ENCODE measurements at places on chromosomes 1 and 21. TPM values are rescaled to one million over a fixed set of nuclear protein-coding genes. Genes with fewer than 3 reads are reported as not detected.

DNA sequence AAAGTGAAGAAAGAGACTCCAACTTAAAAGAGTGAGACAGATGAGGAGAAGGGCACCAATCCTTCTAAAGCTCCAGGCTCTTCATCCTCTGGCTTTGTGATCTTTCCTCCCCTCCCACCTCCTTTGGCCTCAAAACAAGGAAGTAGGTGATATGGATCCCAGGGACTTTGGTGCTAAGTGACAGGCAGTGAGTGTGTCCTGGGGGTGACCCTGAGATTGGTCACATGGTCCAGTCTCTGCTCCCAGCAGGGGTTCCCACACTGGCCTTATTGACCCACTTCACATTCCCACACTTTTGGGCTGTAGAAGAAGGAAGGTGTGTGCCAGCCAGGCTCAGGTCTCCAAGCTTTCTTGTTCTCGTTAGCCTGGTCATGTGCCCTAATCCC lies 401.2 kb upstream of the PROX1 start:
- no peaks in the 10 kb centered on the region for H3K36me3 ChIP-seq
- no peak overlapping the region for H3K4me3 ChIP-seq
- no peak overlapping the region for H3K27ac ChIP-seq
- H3K27me3 ChIP-seq = no peaks in the 10 kb centered on the region
- DNase-seq = no peak

Gene GRHL3
- total RNA-seq = not detected

DNA sequence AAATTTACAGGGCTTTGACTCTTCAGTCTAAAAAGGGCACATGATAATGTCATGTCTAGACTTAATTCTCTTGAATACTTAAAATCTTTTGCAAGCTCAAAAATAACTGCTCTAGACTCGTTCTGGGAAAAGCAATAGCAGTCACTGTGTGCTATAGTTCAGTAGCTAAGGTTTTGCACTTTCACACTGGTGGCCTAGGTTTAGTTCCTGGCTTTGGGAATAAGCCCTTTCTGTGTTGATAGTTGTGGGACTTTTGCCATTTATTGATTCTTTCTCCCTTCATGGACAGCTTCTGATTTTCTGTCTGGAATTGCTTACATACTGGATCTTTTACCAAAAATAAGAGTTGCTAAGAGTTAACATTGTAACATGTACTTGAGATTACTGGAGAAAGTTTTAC lies 151.2 kb downstream of the TRIM33 start:
- no peak overlapping the region for H3K4me3 ChIP-seq
- H3K27me3 ChIP-seq = no peaks in the 10 kb centered on the region
- H3K4me1 ChIP-seq = no peaks in the 10 kb centered on the region
- no peak for DNase-seq
- H3K36me3 ChIP-seq = no peaks in the 10 kb centered on the region

GRCh38 chr1:160776178-160776577 lies 19.8 kb upstream of the LY9 start:
- no peaks in the 10 kb centered on the region for H3K27me3 ChIP-seq
- DNase-seq = no peak
- no peaks in the 10 kb centered on the region for H3K36me3 ChIP-seq
- H3K4me3 ChIP-seq = no peak overlapping the region
- H3K4me1 ChIP-seq = peaks cover 17% of the 10 kb centered on the region

GRCh38 chr1:2642131-2642559 lies 9.3 kb upstream of the MMEL1 start:
- no peak for DNase-seq
- H3K27ac ChIP-seq = peak overlapping the region; percentile 69

DNA sequence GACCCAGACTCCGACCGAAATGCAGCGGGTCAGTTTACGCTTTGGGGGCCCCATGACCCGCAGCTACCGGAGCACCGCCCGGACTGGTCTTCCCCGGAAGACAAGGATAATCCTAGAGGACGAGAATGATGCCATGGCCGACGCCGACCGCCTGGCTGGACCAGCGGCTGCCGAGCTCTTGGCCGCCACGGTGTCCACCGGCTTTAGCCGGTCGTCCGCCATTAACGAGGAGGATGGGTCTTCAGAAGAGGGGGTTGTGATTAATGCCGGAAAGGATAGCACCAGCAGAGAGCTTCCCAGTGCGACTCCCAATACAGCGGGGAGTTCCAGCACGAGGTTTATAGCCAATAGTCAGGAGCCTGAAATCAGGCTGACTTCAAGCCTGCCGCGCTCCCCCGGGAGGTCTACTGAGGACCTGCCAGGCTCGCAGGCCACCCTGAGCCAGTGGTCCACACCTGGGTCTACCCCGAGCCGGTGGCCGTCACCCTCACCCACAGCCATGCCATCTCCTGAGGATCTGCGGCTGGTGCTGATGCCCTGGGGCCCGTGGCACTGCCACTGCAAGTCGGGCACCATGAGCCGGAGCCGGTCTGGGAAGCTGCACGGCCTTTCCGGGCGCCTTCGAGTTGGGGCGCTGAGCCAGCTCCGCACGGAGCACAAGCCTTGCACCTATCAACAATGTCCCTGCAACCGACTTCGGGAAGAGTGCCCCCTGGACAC lies 534 bp downstream of the C1orf56 start:
- H3K27ac ChIP-seq = peak overlapping the region; percentile 73
- DNase-seq = peak; percentile 67
- H3K4me1 ChIP-seq = peaks cover 55% of the 10 kb centered on the region
- H3K4me3 ChIP-seq = peak overlapping the region; percentile 84

- H3K36me3 ChIP-seq = no peaks in the 10 kb centered on the region
- no peaks in the 10 kb centered on the region for H3K4me1 ChIP-seq
- H3K27ac ChIP-seq = no peak overlapping the region
- H3K4me3 ChIP-seq = no peak overlapping the region
- DNase-seq = no peak
Measured at GRCh38 chr1:175725684-175726083, 17.7 kb downstream of the TNR start.

Gene SUSD4
- total RNA-seq = 13.0 TPM

Gene DIO1
- not detected for total RNA-seq

- DNase-seq = no peak
- H3K27ac ChIP-seq = no peak overlapping the region
- H3K4me1 ChIP-seq = peaks cover 15% of the 10 kb centered on the region
- H3K4me3 ChIP-seq = no peak overlapping the region
- no peaks in the 10 kb centered on the region for H3K27me3 ChIP-seq
Measured at GRCh38 chr1:228154670-228155571, 5.2 kb downstream of the GJC2 start.

GRCh38 chr1:158055854-158056253 lies 62.4 kb downstream of the KIRREL1 start:
- H3K4me3 ChIP-seq = no peak overlapping the region
- no peaks in the 10 kb centered on the region for H3K27me3 ChIP-seq
- H3K4me1 ChIP-seq = no peaks in the 10 kb centered on the region
- DNase-seq = no peak
- no peak overlapping the region for H3K27ac ChIP-seq

Gene RIMS3
- total RNA-seq = 1.1 TPM

GRCh38 chr1:186326009-186326408 lies 49.0 kb downstream of the TPR start:
- H3K4me3 ChIP-seq = no peak overlapping the region
- DNase-seq = no peak
- H3K36me3 ChIP-seq = peaks cover 82% of the 10 kb centered on the region

Gene ZMYND12
- 0.70 TPM for total RNA-seq

Gene CR1
- total RNA-seq = 2.8 TPM

- no peak overlapping the region for H3K27ac ChIP-seq
- no peaks in the 10 kb centered on the region for H3K4me1 ChIP-seq
- no peak overlapping the region for H3K4me3 ChIP-seq
- H3K27me3 ChIP-seq = no peaks in the 10 kb centered on the region
Measured at GRCh38 chr1:216757110-216757509, 33.9 kb upstream of the ESRRG start.

GRCh38 chr21:45126204-45126626 lies 51.8 kb downstream of the ADARB1 start:
- H3K4me1 ChIP-seq = peaks cover 7% of the 10 kb centered on the region
- no peak for DNase-seq
- H3K27ac ChIP-seq = no peak overlapping the region
- peaks cover 10% of the 10 kb centered on the region for H3K36me3 ChIP-seq

GRCh38 chr1:245495681-245496080 lies 340.9 kb downstream of the KIF26B start:
- H3K27me3 ChIP-seq = no peaks in the 10 kb centered on the region
- H3K4me3 ChIP-seq = no peak overlapping the region
- H3K4me1 ChIP-seq = no peaks in the 10 kb centered on the region
- H3K36me3 ChIP-seq = no peaks in the 10 kb centered on the region
- H3K27ac ChIP-seq = no peak overlapping the region
- no peak for DNase-seq

GRCh38 chr1:89405275-89405929 lies 41.5 kb downstream of the GBP6 start:
- no peaks in the 10 kb centered on the region for H3K4me1 ChIP-seq
- no peak for DNase-seq
- H3K27ac ChIP-seq = no peak overlapping the region
- H3K4me3 ChIP-seq = no peak overlapping the region

Gene SERPINC1
- total RNA-seq = not detected

DNA sequence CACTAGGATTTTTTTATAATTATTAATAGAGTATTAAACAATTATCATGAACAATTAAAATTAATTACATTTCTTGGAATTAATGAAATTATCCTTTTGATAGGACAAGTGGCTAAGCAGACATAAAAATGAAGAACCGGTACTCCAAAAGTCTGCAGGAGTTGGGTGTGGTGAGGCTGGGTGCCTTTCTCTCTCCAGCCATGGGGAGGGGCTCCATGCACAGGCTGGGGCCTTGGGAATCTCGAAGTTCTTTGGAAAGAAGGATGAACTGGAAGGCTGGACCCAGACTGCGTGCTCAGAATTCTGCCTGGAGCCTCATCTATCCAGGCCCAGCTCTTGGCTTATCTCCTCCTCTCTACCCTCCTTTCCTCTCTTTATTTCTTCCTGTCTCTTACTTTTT lies 94.1 kb downstream of the ACTL8 start:
- no peaks in the 10 kb centered on the region for H3K36me3 ChIP-seq
- DNase-seq = no peak
- H3K4me1 ChIP-seq = no peaks in the 10 kb centered on the region
- H3K27me3 ChIP-seq = no peaks in the 10 kb centered on the region

Gene LINGO4
- 0.06 TPM for total RNA-seq
